ENCODE measurements at places on chromosomes 6 and 20. TPM values are rescaled to one million over a fixed set of nuclear protein-coding genes. Genes with fewer than 3 reads are reported as not detected.

- no peak for DNase-seq
These were observed 88.9 kb downstream of the FRK start for GRCh38 chr6:115971785-115972184.

DNA sequence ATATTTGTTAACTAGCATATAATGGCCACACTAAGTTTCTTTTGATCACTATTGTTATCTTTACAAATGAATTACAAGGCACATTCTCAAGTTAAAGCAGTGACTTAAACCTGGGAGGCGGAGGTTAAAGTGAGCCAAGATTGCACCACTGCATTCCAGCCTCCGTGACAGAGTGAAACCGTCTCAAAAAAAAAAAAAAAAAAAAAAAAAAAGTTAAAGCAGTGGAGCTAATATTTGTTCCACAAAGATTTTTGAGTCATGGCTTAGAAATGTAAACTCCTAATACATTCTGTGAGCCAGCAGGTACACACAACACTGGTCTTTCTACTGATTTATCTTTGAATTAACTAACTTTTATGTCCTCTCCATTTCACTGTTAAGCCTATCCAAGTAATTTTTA, 221.7 kb upstream of the HTR1E start:
- DNase-seq: no peak

DNA sequence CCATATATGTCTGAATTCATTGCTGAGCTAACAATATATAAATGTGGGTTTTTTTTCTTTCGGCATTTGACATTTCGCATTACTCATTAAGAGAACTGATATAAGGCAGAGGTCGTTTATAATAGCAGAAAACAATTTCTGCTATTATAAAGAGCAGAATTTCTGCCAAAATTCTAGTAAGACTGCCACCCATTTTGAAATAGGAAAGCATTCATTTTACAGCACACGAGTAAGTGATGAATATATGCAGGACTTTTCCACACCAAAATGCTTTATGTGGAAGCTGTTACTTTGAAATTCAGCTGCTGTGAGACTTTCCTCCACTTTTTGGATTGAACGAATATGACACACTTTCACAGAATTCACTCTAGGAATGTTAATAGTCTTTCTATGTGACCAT, 610.9 kb upstream of the MAN1A1 start:
- no peak for DNase-seq

DNA sequence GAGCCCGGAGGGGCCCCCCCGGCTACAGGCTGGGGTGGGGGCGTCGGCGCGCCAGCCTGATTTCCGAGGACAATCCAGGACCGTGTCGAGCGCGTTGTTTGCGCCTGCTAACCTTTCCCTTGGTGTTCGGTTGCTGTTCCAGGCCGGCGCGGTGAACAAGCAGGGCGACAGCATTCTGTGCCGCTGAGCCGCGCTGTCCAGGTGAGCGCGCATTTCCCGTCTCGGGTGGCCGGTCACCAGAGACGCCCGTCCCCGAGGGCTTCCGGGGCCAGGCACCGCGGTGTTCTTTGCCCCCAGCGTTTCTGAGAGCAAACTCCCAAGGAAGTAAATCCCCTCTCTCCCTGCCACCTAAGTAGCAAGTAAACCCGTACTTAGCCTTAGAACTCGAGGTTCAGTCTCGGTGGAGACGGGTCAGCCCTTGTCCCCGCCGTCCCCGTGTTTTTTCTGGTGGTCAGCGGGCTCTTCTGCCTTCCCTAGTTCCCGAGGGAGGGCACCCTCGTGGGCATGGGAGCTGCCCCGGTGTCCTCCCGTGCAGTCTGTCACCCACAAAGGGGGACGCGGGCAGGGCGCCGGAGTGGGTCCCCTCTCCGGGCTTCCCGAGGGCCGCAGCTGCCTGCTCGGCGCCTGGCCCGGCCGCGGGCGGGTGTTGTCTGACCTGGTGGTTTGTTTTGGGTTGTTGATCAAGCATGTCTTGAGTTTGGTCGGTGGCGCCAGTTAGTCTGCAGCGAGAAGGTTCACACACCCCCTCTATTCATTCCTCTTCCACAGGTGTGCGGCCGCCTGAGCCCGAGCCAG, 1.5 kb downstream of the ID4 start:
- peak; percentile 46 for DNase-seq

- peak; percentile 56 for DNase-seq
These were observed 44.1 kb upstream of the SLC22A1 start for GRCh38 chr6:160077526-160077925.

GRCh38 chr6:113147544-113147943, 709.6 kb upstream of the MARCKS start:
- peak; percentile 67 for DNase-seq

GRCh38 chr6:19869464-19869863, 32.3 kb downstream of the ID4 start:
- DNase-seq: no peak

The STK4 gene
- 22.9 TPM for total RNA-seq

DNA sequence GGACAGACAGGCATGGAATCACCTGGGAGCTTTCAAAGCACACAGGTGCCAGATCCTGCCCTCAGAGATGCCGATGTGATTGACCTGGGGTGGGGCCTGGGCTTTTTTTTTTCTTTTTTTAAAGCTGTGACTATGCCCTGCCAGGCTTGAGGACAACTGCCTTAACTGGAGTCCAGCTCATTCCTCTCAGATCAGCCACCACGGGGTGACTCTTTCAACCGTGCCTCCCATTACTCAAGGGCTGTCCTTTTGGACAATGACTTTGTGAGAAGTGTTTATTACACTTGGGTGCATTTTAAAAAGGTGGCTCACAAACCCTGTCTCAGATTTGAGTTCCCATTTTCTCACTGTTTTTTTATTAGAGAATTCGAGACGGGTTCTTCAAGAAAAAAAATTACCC, 57.1 kb upstream of the RALY start:
- DNase-seq: no peak

The TFAP2A gene
- total RNA-seq: not detected

DNA sequence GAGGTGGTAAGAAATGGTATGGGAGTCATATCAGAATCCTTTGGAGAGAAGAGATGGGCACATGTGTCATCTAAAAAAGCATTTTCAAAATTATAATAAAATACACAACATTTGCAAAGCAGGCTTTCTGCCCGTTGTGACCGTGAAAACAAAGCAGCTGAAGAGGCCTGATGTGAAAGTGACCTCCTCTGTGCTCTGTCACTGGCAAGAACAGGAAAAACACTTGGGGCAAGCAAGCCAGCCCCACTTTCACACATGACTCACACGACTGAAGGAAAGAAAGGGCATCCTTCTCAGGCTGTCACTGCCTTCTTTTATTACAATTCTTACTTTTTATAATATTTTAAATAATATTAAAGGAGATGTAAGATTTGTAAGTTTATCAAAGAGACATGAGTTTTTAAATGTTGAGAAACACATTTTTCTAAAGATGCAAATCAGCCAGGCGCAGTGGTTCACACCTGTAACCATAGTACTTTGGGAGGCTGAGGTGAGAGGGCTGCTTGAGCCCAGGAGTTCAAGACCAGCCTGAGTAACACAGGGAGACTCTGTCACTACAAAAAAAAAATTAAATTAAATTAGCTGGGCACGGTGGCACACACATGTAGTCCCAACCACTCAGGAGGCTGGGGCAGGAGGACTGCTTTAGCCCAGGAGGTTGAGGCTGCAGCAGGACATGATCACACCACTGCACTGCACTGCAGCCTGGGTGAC, 143.7 kb downstream of the BTBD9 start:
- DNase-seq: no peak

GRCh38 chr6:45411959-45412358, 34.2 kb upstream of the SUPT3H start:
- DNase-seq: no peak

DNA sequence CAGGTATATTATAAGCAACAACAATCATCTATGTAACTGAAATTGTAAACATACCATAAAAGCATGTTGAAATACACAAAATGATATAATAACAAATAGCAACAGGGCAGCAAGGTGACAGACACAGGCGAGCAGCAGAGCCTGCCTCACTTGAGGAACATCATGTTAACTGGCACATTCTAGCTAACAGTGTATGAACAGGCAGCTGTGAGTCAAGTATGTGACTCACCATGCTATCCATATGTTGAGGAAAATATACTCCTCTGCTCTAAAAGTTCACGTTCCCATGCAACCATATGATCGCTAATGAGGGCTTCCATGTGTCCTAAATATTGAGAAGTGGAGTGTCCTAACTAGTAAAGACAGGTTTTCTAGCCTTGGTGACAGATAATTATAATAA, 18.4 kb downstream of the SERAC1 start:
- peak; percentile 79 for DNase-seq

- no peak for DNase-seq
These were observed 34.8 kb upstream of the DACT2 start for GRCh38 chr6:168354338-168354737.

GRCh38 chr20:50169329-50169823, 15.9 kb upstream of the PEDS1 start:
- peak; percentile 82 for DNase-seq

The TEAD3 gene
- total RNA-seq: 9.6 TPM

The SLC22A3 gene
- 0.26 TPM for total RNA-seq

DNA sequence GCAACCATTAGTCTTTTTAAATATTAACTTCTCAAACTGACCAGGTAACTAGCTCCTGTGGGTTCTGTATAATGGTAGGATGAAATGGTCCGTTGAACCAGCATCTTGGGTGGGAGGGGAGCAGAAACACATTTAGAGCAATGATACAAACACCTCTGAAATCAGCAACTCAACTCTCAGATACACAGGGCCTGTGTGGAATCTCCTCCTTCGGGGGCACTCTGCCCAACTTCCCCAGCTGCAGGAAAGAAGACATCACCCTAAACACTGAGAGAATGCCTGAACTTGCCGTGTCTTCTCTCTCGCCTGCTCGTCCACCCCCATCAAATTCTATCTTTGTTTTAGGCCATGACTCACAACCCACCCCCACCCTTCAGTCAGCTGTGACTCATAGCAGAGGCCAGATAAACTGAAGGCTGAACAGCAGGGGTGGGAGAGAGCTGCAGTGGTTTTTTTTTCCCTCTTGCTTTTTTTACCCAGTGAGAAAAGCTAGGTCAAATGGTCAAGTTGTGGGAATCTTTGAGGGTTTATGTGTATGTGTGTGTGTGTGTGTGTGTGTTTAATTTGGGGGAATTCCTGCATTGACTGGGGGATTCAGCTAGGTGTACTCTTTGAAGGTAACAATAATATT, 593.4 kb upstream of the JAG1 start:
- DNase-seq: peak; percentile 98

- DNase-seq: peak; percentile 22
These were observed 86.7 kb downstream of the MKKS start for GRCh38 chr20:10347086-10347880.

DNA sequence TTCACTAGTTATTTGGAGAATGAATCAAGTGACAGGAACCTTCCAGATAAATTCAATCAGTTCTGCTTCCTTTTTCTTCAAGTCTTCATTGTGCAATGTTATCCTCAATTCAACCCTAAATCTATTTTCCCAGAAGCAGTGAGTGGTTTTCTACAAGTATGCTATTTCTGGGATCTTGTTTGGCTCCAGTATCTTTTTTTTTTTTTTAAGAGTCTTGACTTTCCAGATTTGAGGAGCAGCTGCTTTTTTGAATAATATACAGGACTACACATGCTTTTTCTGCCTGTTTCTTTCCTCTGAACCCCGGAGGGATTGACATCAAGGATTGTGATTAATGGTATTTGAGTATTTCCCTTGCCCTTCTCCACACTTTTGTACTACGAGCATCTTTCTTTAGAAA, 339.2 kb upstream of the JAG1 start:
- DNase-seq: peak; percentile 66

DNA sequence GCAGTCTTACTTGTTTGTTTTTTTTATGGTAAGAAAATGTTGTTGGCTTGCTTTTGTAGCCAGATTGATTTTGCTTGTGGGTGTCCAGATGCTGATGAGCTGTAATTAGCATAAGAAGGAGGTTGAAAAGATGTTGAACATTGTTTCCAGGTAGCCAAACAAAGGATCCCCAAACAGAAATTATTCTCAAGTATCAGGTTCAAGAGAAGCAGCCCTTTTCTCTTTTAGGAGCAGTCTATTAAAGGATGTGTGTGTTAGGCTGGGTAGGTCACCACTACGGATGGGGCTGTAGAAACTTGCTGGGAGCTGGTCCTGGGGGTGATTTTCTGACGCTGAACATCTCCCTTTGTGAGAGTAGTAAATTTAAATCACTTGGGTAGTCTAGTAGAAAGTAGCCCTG, 86.9 kb upstream of the VSTM2L start:
- no peak for DNase-seq

- peak; percentile 23 for DNase-seq
These were observed 63.6 kb downstream of the CARMIL1 start for GRCh38 chr6:25342802-25343201.

DNA sequence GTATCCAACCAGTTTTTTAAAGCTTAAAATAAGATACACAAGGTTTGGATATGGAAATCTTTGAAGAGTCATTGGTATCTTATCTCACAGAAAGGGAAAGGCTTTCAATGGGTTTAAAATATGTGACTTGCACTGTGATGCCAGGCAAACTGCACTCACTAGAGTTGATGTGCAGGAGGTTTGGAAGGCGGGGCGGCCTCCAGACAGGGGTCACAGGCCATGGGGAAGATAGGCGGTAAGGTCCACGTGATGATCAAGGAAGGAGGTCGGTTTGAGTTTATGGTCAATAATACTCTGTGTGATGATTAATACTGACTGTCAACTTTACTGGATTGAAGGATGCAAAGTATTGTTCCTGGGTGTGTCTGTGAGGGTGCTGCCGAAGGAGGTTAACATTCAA, 9.5 kb upstream of the RAMACL start:
- no peak for DNase-seq

DNA sequence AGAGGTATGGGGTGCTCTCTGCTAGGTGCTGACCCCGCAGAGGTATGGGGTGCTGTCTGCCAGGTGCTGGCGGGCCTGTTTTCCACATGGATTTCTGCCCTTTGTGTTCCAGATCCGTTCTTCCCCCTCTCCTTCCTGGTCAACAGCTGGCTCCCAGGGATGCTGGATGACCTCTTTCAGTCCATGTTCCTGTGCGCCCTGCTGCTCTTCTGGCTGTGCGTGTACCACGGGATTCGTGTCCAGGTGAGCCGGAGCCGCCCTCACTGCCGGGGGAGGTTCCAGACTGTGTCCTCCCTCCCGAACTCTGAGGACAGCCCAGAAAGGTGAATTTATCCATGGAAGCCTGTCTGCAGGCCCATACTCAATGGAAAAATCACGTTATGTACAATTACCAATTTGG, 36.3 kb downstream of the DYNLT1 start:
- no peak for DNase-seq

The GJA10 gene
- not detected for total RNA-seq
